ENCODE measurements at places on chromosomes 7 and 10.

DNA sequence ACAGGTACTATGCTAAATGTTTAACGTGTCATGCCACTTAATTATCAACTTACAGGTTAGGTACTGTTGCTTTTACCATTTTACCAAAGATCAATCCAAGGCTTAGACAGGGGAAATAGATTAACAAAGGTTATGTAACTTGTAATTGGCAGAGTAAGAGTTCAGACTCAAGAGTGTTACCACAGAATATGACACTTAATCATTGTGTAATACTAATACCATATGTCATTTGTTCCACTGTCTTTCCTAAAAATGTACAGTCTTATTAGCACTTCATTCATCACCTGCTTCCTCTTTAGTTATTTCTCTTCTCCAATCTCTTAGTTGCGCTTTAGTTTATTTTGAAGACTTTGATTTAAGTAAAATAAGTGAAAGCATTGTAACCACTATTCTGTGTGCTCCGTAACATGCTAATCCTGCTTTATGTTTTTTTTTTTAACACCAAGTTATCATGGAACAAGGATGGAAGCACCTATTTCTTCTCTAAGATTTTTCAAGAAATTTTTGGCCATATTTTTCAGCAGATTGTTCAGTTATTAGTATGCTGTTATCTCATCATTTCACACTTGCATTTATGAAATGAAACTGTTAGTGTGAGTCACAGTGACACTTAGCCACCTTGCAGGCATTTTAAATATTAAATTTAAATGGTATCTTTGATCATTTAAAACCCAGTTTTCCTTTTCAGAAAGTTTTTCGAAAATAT lies 197.3 kb downstream of the PHF14 start:
- DNase-seq, result no peak

DNA sequence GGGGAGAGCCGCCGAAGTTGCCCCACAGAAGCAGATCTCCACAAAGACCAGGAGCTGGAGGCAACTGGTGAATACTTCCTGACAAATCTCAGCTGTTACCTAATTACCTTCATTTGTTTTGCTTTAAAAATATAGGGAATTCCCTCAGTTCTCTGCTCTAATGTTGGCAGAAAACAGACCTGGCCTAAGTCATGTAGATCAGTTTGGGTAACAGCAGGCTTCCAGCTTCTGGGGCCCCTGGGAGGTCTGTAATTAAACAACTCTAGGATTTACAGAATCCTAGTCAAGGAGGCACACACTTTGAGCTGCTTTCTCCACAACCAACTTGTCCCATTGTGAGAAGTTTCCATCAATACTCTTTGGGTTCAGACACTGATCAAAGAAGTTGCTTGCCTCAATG lies 123.4 kb downstream of the HTR7 start:
- DNase-seq, result no peak

DNA sequence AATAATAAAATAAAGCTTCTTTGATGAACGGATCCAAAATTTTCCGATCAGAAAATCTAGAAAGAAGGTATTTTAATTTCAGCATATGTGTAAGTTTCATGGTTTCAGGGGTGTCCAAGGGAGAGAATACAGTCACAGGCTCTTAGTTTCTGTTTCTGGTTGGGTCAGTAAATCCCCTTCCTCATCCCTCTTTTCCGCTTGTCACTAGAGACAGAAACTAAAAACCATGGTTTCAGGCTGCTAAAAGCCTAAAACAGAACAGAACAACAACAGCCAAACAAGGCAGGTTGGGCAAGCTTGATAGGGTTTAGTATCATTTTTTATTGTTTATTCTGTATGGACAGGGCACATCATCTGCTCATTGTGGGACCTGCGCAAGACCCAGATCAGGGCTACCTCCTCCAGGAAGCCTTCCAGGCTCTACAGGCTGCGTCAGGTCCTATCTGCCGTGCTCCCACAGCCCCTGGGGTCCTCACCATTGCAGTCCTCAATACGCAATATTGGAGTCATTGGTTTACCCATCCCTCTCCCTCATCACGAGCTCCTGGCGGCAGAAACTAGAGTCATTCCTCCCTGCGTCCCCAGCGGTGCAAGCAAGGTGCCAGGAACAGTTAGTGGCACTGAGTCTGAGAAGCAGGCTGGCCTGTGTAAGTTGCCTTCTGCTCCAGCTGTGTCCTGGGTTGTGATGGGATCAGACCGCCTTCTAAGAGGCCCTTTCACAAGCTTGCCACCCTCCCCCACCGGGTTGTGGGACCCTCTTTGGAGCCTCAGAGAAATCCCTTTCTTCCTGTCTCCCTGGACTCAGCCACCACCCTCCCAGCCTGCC lies 70.2 kb upstream of the CUX1 start:
- no peak for DNase-seq

DNA sequence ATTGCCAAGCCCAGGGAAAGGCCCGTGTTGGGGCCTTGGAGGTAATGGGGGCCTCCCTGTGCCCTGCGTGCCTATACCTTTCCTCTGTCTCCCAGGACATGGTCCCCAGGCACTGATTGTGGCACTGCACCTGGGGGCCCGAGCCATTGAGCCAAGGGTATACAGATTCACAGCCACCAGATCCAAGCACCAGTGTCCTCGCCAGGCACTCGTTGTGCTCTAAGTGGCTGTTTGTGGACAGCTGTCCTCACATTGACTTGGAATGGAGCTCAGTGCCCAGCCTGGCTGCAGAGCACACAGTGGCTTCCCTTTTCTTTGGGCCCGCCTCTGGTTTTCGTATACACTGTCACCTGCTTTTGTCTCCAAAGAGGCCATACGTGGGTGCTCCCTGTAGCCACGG lies 72.0 kb upstream of the BTBD16 start:
- DNase-seq, result no peak

GRCh38 chr7:22566176-22566575 lies 66.2 kb upstream of the STEAP1B start:
- DNase-seq, result no peak

Data from skeletal muscle cell (primary cell).